ENCODE measurements at places on chromosomes 4 and X. TPM values are rescaled to one million over a fixed set of nuclear protein-coding genes. Genes with fewer than 3 reads are reported as not detected.

Gene IQCM
- not detected for total RNA-seq

Gene FHIP1A
- 17.6 TPM for total RNA-seq

Gene NPFFR2
- 0.79 TPM for total RNA-seq

Gene MAGEC2
- not detected for total RNA-seq

Gene ARR3
- total RNA-seq = not detected

Gene F11
- total RNA-seq = not detected

Gene ESX1
- not detected for total RNA-seq

Gene NAA11
- not detected for total RNA-seq

Gene TRO
- 37.3 TPM for total RNA-seq

Gene SPANXA2
- not detected for total RNA-seq

Gene GAGE2A
- not detected for total RNA-seq

Gene POU4F2
- not detected for total RNA-seq

Gene TCEANC
- 3.9 TPM for total RNA-seq

Gene ANXA5
- 570 TPM for total RNA-seq

Gene ETNPPL
- total RNA-seq = not detected

Gene UGT2A3
- not detected for total RNA-seq

Gene TSPAN6
- total RNA-seq = 71.5 TPM

Gene LNX1
- 0.22 TPM for total RNA-seq

Gene CCSER1
- total RNA-seq = 26.9 TPM

Gene TMEM35A
- total RNA-seq = not detected

Gene CENPVL3
- not detected for total RNA-seq

Gene PNMA5
- total RNA-seq = not detected

Gene SSX7
- total RNA-seq = not detected

Gene GPR50
- total RNA-seq = not detected

Gene ZCCHC12
- under 0.01 TPM for total RNA-seq

Gene GPR82
- not detected for total RNA-seq

Gene F8A2
- total RNA-seq = not detected

Gene PTCHD1
- total RNA-seq = under 0.01 TPM

Gene MAP7D2
- total RNA-seq = 0.39 TPM

Gene VCX2
- total RNA-seq = not detected

Gene COL25A1
- total RNA-seq = not detected

Gene MUC7
- not detected for total RNA-seq

Gene STATH
- not detected for total RNA-seq

Gene ABLIM2
- total RNA-seq = under 0.01 TPM

Gene FANCB
- 5.9 TPM for total RNA-seq

Gene GLRA3
- not detected for total RNA-seq

Gene DMD
- 13.0 TPM for total RNA-seq

Gene CDKL2
- 0.79 TPM for total RNA-seq

Gene CLIC2
- total RNA-seq = 0.22 TPM

Gene HPSE
- total RNA-seq = 11.0 TPM

Gene LIMCH1
- 1.7 TPM for total RNA-seq

Gene BGN
- 0.39 TPM for total RNA-seq

Gene SSX2B
- not detected for total RNA-seq

Gene IGFBP7
- total RNA-seq = 55.4 TPM

Gene WAS
- total RNA-seq = 0.39 TPM

Gene GLRA2
- total RNA-seq = not detected

Gene USP9X
- 78.5 TPM for total RNA-seq

Gene TFE3
- 62.0 TPM for total RNA-seq

Gene FGFR3
- total RNA-seq = 2.0 TPM

Gene PRR27
- not detected for total RNA-seq

Gene FAM47A
- total RNA-seq = not detected

Gene CXCL9
- total RNA-seq = not detected

Gene ERCC6L
- 1.1 TPM for total RNA-seq

All from placental epithelial cell (primary cell).